ENCODE measurements at places on chromosomes 11 and 22.

DNA sequence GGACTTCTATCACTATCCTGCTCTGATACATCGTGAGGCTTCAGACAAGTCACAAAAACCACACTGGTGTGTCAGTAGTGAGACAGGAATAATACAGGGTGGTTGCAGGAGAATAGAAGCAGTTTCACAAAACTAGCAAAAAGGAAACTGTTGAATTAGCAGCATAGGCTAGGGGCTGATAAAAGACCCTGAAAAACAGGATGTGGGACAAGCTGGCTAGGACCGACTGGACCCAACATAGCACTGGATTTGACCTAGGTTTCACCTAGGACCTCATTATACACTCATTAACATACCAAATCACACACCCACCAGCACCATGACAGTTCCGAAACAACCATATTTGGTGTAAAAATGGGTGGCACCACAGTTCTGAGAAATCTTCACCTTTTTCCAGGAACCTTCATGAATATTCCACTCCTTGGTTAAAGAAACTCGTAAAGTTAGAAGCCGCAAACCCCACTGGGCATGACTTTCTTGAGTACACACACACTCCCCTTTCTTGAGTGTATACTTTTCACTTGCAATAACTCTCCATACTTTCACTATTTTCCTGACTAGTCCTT is 76.2 kb downstream of the SLC1A2 start:
- no peak for DNase-seq

DNA sequence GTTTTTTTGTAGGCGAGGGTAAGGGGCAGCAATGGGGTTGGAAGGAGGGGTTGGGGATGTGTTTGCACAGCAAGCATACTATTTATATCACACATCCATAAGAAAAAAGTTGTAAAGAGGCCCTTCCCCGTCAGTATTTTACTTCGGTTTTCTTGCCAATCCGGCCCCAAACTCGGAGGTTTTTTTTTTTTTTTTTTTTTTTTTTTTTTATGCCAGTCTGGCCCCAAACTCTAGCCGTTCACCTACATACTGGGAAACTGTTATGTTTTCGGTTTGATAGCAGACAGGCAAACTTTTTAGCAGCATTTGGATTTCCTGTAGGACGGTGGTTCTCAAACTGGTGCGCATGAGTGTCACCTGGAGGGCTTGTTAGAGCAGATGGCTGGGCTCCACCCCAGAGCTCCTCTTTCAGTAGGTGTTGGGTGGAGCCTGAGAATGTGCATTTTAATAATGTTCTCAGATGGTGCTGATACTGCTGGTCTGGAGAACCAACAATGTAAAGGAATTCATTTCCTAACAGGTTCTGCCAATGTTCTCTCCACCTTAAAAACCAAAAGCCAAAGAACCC is 76.5 kb upstream of the ZBED5 start:
- DNase-seq, result no peak

GRCh38 chr22:47775686-47776085 is 1013.2 kb downstream of the TBC1D22A start:
- no peak for DNase-seq

DNA sequence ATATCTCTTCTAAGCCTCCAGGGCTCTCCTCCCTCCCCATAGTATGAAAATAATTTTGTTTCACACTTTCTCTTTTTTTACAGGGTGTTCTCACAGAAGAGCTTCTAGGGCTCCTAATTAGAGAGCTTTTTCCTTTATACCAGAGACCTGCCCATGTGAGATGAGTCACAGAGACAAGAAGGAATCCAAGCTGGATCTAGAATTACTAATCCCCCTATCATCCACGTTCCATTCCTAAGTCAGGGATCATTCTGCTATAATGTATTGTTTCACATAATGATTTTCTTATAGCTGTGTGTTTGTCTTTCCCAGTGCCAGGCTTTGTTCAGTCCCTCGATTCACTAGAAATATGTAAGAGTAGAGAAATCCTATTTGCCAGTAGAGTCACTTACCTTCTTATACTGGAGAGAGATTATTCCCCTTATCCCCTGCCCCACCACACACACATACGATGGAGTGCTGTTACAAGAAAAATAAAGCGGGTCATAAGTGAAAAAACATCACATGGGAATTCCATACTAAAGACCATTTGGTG is 778.3 kb upstream of the LRRC4C start:
- DNase-seq, result no peak

- DNase-seq, result no peak
Measured at GRCh38 chr11:16897470-16898061, 116.6 kb downstream of the PLEKHA7 start.

DNA sequence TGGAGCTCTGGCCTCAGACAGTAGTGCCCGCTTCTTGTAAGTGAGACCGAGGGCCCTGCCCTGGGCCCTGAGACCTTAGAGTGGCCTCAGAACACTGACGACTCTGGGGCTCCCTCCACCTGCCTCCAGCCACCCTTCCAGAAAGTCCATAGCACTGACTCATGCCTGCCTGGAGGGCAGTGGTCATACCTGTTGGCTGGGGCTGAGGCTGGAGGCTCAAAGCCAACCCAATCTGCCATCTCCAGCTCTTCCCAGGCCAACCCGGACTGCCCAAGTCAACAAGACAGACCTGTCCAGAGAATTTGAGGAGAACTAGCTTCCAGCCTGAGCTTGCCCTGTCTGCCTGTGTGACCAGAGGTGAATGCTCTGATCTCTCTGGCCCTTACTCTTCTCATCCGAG is 66.9 kb upstream of the TTLL12 start:
- DNase-seq, result no peak

GRCh38 chr11:78432058-78432515 is 14.5 kb upstream of the GAB2 start:
- no peak for DNase-seq

DNA sequence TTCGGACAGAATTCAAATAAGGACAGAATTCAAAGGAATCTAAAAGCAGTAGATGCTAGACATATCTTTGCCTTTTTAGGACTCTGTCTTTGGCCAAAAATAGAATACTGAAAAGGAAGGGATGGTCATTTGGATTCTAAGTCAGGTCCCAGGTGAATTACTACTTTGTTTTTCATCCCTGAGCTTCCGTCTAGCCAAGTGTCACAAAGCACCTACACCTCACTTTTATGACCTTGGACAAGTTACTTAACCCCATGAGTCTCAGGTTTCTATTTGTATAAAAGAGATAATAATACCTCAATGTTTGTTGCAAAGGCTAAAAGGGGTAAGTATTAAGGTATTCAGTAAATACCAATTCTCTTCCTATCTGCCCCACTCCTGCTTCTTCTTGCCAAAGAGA is 7.3 kb downstream of the KIF18A start:
- no peak for DNase-seq

DNA sequence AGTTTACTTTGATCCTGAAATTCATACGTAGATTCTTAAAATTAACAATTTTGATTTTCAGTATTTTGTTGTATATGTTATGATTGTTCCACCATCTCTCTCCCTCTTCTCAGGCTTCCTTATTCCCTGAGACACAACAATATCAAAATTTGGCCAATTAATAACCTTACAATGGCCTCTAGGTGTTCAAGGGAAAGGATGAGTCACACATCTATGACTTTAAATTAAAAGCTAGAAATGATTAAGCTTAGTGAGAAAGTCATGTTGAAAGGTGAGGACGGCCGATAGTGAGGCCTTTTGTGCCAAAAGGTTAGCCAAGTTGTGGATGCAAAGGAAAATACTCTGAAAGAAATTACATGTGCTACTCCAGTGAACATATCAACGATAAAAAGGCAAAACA is 5.5 kb upstream of the OR52J3 start:
- DNase-seq, result no peak

GRCh38 chr11:34395916-34396550 is 38.2 kb upstream of the ABTB2 start:
- DNase-seq, result peak; percentile 64

DNA sequence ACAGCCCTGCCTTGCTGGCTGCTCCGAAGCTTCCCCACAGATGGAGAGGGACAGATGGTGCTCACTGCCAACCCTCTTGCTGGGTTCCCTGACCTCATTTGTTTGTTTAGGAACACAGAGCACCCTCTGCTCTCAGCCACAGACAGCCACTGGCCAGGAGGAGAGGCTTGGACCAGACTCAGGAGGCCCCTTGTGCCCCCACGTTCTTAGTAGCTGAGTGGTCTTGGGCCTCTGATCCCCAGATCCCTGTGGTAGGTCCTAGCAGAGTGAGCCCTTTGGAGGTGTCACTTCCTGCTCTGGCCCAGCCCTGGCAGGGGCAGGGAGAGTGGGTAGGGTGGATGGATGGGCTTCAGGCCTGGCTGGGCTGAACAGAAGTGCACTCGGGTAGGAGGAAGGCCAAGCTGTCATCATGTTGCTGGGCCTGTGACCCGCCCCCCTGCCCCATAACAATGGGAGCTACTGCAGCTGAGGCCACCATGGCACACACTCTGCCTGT is 84.0 kb downstream of the DHCR7 start:
- DNase-seq, result no peak

GRCh38 chr11:130554241-130555055 is 106.0 kb downstream of the ADAMTS15 start:
- peak; percentile 16 for DNase-seq

GRCh38 chr11:109547356-109548027 is 125.5 kb downstream of the C11orf87 start:
- peak; percentile 74 for DNase-seq

DNA sequence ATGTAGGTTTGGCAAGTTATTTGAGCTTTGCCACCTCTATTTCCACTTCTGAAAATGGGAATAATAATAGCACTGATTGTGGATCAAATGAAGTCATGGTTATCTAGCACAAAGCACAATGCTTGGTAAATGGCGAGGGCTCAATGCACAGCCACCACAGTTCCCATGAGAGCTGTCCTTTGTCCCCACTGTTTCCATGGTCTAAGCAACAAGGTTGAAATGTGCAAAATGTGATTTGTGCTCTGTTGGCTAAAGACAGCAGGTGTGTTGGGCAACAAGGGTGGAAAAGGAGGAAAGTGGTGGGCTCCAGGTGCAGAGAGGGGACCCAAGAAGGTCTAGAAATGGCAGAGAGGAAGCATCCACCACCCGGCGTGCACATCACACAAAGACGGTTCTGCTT is 200.5 kb downstream of the TRIM29 start:
- DNase-seq, result no peak

- no peak for DNase-seq
Measured at GRCh38 chr11:34870548-34871196, 45.5 kb downstream of the APIP start.

GRCh38 chr11:95111923-95112540 is 22.4 kb downstream of the ENDOD1 start:
- DNase-seq, result peak; percentile 50

GRCh38 chr22:46526244-46526839 is 11.1 kb downstream of the CELSR1 start:
- DNase-seq, result no peak

GRCh38 chr11:132337819-132338416 is 967.5 kb downstream of the NTM start:
- no peak for DNase-seq

- peak; percentile 12 for DNase-seq
Measured at GRCh38 chr11:41201156-41201555, 258.3 kb downstream of the LRRC4C start.

DNA sequence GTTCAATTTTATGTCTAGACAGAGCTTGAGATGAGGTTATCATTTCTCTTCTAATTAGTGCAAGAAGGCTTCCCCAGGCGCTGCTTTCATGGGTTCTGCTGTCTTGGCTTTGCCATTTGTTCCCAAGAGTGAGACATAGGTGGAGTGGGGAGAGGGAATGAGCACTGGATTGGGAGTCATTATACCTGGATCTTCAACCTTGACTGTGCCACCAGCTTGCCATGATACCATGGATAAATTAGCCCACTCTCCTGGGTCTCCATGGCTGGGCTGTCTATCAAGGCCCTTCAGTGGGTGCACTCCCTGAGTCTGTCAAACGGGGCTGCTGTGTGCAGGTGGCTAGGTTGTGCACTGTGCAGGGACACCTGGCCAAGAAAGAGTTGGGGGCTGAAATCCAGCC is 15.6 kb upstream of the NECTIN1 start:
- no peak for DNase-seq

DNA sequence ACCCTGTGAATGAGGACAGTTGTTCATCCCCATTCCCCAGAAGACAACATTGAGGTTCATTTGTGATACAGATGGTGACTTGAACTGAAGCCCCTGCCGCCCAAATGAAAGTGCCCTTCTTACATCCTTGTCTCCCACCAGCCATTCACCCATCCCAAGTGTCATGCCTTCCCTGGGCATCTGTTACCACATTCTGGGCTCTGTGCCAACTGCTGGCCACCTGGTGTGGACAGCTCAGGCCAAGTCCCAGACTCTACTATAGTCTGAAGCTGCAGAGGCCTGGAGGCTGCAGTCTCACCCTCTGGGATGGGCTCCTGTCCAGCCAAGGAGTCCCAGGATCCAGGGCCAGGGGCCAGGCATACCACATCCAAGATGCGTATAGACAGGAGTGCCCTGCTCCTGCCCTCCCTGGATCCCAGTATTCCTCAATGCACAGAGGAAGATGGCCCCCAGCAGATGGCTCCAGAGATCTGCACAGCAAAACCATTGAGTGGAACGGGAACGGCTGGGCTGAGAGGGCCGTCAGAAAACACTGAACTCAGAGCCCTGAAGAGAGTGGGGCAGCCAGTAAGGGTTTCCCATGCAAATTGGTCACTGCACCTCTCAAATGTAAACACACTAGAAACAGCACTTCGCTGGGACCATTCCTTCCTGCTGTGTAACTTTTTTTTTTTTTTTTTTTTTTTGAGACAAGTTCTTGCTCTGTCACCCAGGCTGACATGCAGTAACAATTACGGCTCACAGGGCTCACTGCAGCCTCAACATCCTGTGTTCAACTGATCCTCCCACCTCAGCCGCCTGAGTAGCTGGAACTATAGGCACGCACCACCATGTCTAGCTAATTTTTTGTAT is 22.8 kb downstream of the ARRB1 start:
- DNase-seq, result peak; percentile 69

DNA sequence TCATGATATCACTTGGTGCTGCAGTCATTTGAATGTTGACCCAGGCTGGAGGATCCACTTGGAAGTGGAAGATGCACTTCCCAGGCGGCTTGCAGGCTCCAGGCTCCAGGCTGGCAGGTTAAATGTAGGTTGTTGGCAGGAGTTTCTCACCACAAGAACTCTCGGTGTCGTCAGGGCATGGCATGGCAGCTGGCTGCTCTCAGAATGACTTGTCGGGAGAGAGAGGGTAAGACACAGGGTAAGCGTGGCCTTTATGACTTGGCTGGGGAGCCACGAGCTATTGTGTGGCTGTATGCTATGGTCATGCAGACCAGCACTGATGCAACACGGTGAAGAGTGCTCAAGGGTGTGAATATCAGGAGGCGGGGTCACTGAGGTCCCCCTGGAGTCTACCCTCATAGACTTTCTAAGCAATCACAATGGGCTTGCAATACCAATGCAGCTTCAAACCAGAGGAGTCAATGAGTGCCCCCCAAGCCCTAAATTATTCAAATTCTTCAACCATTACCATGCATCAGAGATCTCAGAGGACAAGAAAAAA is 1027.7 kb downstream of the OPCML start:
- no peak for DNase-seq
